Cardiac muscle cell (in vitro differentiated cells and primary cell): ENCODE measurements at places on chromosomes 11 and 22. TPM values are rescaled to one million over a fixed set of nuclear protein-coding genes. Genes with fewer than 3 reads are reported as not detected.

DNA sequence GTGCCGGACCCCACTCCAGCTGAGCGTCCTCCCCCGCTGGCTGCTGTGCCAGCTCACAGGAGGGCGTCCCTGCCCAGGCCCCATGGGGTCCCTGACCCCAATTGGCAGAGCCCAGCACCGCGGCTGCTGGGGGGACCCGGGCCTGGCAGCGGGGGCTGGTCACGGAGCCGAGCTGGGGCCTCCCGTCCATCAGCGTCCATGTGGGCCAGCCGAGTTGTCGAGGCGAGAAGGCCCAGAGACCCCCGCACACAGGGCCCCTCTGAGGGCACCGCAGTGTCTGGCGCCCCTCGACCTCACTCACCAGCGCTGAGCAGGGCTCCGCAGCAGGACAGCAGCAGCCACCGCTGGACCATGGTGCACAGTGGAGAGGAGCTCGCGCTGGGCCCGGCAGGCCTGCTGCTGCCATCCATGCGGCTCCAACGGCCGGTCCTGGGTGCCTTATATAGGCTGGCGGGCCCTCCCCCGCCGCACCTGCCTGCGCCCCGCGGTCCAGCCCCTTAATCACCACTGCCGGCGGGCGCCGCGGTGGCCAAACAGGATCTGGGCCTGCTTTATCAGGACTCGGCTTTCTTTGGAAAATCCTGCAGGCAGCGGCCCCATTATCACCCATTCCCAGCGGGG is at the start of gene MUC6:
TSS of gene MUC6 (minus strand) at position 416 of the 621 bp plus-strand sequence. CDS start at position 353, 63 bp downstream.
- no peak for DNase-seq

GRCh38 chr11:123186286-123186685 is 8.8 kb downstream of the CLMP start:
- DNase-seq, result no peak

GRCh38 chr11:124865902-124866851 is 945 bp downstream of the ROBO3 start:
- peak; percentile 70 for DNase-seq

DNA sequence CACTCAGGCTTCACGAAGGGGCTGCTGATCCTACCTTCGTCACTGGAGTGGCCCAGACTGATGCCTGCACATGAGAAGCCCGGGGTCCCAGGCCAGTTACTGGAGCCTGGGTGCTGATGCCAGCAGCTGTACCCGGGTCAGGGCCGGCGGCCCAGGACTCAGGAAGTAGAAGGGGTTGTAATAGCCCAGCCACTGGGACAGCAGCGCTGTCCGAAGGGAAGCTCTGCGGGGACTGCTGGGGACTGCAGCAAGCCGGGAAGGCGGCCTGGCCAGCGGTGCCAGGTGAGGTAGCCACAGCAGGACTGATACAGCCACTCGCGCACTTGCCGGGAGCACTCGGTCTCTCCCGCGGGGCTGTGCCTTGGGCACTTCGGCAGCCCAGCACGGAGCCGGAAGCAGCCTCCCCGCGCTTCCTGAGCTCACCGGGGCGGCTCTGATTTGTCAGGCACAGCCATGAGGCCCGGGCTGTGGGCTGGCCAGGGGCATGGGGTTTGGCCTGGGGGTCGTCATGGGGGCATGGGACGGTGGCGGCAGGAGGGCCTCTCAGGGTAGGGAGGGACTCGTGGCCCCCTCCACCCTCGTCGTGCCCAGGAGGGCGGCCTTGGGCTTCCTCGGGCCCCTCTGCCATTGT is 13.9 kb upstream of the OR8K1 start:
- DNase-seq, result no peak

DNA sequence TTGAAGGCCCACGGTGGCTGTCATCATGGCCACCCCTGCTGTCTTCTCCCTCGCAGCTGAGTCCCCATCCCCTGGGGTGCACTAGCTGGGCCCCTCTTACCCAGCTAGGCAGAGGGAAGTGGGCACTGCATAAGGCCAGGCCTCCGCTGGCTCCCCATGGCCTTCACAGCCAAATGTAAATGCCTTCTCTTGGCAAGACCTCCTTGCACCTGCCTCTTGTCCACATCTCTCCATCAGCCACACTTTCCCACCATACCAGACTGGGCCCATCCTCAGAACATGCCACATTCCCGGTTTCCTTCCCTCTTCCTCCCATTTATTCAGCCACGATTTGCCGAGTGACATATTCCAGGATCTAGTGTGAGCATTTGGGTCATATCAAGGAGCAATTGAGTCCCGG is 49.7 kb downstream of the NECTIN1 start:
- no peak for DNase-seq

GRCh38 chr22:46976598-46976997 is 214.1 kb downstream of the TBC1D22A start:
- no peak for DNase-seq

DNA sequence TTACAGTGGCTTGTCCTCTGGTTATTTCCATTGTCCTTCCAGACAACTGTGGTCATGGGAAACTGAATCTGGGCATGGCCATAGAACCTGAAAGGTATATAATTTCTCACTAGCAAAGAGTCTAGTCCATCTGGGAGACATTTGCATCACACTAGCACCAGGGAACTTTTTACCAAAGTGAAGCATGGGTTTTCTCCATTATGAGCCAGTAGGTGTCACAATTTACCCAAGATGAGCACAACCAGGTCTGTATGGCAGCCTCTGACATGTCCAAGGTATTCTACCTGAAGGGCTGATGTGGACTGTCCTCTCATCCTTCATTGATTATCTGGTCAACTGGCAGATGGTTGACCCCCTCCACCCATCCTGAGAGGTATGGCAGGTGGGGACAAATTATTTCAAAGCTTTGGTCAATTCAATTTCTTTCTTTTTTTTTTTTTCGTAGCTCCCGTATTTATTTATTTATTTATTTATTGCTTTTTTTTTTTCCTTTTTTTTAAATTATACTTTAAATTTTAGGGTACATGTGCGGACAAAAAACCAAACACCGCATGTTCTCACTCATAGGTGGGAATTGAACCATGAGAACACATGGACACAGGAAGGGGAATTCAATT is 425.9 kb downstream of the TMEM135 start:
- DNase-seq, result no peak

Gene DEUP1
- 0.14 and 0.27 TPM in 2 replicates for total RNA-seq

Gene PPP1R14B
- total RNA-seq, result 220 and 240 TPM in 2 replicates

Gene UBE2L6
- total RNA-seq, result 113 and 129 TPM in 2 replicates

Gene SULT4A1
- 2.2 and 3.2 TPM in 2 replicates for total RNA-seq
